Right kidney (tissue), 9 donors: ENCODE measurements at places on chromosomes 3 and 15.

- DNase-seq: no peak
Observed at GRCh38 chr3:119700920-119701734, 1.7 kb upstream of the CFAP91 start.

GRCh38 chr15:91104111-91104510 lies 4.1 kb downstream of the SV2B start:
- no peak for DNase-seq

DNA sequence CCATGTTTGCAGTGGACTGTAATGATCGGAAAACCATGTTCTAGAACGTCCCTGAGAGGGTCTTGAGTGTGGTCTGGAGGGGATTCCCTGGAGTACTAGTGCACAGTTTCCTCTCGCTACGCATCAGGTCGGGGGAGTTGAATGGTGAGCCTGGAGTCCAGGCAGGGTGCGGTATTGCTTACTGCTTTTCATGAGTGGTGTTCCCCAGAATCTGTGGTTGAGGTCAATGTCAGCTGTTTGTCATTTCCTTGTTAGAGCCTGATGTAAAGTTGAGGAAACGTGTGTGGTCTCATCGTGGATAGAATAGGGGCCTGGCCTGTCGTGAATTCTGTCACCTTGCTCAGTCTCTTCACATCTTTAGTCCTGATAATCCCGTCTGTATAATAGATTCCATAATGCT lies 328.2 kb upstream of the LRRFIP2 start:
- DNase-seq: no peak

GRCh38 chr15:73685981-73686380 lies 1.8 kb downstream of the CD276 start:
- no peak for DNase-seq

DNA sequence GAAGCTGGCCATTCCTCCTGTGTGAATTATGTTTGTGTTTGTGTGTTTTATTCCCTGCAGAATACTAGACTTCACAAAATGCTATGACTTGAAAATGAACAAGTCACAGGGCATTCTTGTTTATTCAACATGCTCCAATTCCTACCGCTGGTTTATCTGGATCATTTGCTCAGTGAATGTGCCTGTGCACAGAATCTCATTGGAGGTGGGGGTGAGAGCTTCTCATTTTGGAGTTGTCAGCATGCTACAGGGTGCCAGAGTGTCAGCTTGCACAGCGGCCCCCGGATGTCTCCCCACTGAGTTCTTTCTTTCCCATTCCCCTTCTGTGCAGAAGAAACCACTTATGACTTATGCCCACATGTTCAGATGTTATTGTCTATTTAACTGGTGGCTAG lies 428.7 kb downstream of the ROBO2 start:
- DNase-seq: no peak
